Islet precursor cell (in vitro differentiated cells): ENCODE measurements at places on chromosomes 12 and 14.
A peak's percentile ranks its signal among the peaks of the same experiment; 100 is the strongest.

DNA sequence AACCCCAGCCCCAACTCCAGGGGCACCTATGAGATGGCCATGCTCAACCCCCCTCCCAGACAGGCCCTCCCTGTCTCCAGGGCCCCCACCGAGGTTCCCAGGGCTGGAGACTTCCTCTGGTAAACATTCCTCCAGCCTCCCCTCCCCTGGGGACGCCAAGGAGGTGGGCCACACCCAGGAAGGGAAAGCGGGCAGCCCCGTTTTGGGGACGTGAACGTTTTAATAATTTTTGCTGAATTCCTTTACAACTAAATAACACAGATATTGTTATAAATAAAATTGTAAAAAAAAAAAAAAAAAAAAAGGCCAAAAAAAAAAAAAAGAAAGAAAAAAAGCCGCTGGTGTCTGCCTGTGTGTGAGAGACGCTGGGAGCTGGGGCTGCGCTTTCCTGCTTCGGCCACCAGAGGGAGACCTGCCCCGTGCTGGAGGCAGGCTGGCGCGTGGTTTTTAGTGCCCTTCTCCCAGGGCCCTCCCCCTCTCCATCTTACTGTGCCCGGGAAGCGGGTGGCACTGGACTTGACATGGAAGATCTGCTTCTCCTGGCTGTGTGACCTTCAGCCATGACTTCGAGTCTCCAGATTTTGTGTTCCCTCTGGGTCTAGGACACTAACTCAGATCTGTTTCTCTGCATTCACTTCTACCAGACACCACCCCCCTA lies 3.4 kb upstream of the NXPH4 start:
- DNase-seq: peak; percentile 94

DNA sequence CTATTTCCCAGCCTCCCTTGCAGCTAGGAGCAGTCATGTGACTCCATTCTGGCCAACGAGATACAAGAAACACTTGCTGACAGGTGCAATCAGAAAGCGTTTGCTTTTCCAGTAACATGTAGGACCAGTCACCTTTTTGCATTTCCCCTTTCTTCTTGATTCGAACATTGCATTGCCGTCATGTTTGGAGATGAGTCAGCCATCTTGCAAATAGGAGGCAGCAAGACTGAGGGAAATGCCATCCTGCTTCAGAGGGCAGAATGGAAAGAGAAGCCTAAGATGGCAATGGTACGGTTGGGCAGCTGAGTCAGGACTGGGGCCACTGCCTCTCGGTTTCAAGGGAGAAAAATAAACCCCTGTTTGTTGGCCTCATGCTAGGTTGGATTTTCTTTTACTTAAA lies 34.5 kb upstream of the GPR132 start:
- DNase-seq: no peak

- no peak for DNase-seq
Measured at GRCh38 chr14:94340533-94340932, 17.4 kb upstream of the SERPINA6 start.

DNA sequence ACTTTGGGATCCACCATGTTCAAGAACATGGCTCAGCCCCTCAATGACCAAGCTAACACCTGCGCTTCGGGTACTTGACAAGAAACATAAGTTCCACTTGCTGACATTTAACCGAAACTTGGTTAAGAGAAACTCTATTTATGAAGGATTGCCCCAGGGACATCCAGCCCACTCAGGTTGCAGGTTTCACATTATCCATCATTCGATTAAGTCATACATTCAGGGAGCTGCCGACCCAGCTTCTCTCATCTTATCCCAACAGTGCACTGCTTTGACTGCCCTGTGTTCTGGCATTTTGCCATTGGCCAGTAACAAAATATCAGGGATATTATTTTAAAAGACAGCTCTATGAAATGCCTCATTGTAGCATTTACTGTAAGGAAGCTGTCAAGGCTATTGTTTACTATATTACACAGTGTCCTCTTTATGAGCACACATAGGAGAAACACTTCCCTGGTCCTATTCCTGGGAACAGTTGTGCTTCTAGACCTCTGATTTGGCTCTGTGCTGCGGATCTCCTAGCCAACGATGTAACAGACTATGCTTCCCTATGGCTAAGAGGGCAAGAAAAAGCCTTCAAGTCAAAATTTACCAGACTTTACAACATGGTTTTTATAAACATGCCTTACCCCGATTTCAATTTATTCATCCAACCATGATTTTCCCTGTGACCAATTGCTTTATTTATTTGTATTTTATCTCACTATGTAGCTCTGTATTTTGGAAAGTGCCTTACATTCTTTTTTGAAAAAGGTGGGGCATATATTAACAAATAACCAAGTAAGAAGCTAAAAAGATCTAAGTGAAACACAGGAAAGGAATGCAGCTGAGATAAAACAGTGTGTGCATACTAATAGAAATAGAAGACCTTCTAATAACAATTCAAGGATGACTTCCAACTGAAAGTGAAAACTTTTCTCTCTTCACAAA lies 109.3 kb downstream of the ITPR2 start:
- no peak for DNase-seq

DNA sequence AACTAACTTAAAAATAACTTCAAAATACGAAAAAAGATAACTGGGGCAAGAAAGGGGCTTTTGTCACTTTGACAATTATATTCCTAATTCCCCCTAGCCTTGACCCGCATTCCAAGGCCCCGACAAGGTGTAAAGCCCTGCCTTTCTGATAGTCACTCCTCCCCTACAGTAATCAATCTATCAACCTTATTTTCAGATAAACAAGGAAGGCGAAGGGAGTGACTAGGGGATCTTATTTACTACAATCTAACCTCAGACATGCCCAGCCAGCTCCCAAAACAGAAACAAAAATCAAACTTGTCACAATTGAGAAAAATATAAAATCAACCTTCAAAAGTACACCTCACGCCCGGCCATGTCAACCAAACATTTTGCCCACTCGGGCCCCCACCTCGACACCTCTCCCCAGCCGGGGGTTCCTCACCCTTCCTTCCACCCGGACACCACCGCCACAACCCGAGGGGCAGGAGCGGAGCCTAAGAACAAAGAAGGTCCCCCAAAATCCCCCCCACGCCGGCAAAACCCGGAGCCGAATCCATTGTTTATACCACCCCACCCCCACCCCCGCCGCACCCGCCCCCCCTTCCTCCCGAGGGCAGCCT lies 562 bp downstream of the ZFYVE1 start:
- DNase-seq: no peak

- DNase-seq: no peak
Measured at GRCh38 chr14:79971330-79971729, 240.0 kb downstream of the DIO2 start.

DNA sequence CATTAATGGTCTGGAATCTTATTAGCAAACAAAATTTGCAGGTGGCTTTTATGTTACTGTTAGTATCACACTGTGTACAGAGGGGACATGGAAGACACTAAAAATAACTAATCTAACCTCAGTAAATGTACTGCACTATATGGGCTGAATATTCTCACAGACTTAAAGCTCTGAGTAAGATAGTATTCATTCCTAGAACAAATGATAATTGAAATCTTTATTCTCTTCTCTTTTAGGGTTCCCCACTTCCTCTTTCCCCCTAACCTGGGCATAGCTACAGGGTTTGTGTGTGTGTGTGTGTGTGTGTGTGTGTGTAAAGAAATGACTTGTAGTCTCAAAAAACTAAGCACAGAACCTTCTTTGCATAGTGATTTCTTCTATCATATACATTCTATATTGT lies 21.4 kb upstream of the HECTD1 start:
- no peak for DNase-seq

DNA sequence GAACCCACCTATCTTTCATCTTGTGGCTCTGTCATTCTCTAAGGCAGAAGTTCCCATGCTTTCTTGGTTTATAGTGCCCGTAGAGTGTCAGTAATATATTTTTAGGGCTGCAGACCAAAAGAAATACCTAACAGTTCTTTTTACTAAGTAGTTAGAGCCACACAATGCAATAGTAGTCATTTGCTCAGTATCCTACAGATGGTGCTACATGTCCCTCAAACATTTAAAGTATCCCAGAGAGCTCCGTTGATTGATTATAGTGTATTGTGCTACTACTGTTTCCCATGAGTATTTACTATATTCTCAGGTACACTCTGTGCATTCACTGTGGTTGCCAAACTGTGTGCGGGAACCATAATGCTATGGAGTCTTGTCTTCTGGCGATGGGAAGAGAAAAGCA lies 4.7 kb upstream of the PLBD1 start:
- DNase-seq: no peak
